ENCODE measurements at places on chromosomes 7 and 10.

GRCh38 chr7:68015978-68016532 lies 1019.4 kb downstream of the TYW1 start:
- no peak for DNase-seq

- no peak for DNase-seq
Measured at GRCh38 chr7:44225566-44226395, 25.0 kb downstream of the YKT6 start.

GRCh38 chr7:83791737-83792136 lies 142.8 kb upstream of the SEMA3E start:
- no peak for DNase-seq

DNA sequence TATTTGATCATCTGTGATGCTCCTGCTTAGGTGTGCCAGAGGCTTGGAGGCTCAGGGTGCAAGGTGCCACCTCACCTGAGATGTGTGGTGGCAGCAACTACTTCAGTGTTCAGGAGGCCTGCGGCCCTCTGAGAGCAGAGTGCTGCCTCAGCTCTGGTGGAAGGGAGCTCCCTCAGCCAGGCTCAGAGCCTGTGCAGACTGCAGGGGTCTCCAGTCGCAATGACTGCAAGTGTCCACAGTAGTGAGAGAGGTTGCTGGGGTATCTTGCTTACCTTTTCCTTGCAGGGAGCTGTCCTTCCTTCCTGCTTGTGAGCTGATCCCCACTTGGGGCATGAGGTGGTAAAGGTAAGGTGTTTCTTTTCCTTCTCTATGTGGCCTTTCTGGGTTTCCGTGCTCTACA lies 131.0 kb upstream of the GAD2 start:
- DNase-seq = no peak

GRCh38 chr10:90769946-90770841 lies 87.6 kb downstream of the HTR7 start:
- DNase-seq = no peak
